ENCODE measurements at places on chromosomes 13 and 19.

- no peak for DNase-seq
Measured at GRCh38 chr19:16594131-16594586, 21.9 kb upstream of the SLC35E1 start.

DNA sequence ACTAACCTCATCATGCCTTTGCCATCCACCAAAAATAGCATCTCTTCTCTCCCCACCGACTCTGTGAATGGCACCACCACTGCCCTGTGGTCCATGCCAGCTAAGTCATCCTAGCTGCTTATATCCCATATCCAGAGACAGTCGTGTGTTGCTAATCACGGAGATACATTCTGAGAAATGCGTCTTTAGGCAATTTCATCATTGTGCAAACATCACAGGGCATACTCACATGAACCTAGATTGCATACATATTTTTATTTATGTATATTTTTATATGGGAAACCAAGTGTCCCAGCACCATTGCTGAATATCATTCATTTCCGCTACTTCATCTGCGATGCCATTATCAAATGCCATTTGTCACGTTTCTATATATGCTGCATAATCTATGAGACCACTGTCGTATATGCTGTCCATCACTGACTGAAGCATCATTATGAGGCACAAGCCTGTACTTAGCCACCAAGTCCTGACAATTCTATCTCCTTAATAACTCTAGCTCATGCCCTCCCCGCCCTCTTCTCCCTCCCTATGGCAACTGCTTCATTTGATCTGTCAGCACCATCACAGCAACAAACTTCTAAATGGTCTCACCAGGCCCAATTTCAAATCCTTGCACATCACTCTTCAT, 104.2 kb downstream of the HSPH1 start:
- no peak for DNase-seq

DNA sequence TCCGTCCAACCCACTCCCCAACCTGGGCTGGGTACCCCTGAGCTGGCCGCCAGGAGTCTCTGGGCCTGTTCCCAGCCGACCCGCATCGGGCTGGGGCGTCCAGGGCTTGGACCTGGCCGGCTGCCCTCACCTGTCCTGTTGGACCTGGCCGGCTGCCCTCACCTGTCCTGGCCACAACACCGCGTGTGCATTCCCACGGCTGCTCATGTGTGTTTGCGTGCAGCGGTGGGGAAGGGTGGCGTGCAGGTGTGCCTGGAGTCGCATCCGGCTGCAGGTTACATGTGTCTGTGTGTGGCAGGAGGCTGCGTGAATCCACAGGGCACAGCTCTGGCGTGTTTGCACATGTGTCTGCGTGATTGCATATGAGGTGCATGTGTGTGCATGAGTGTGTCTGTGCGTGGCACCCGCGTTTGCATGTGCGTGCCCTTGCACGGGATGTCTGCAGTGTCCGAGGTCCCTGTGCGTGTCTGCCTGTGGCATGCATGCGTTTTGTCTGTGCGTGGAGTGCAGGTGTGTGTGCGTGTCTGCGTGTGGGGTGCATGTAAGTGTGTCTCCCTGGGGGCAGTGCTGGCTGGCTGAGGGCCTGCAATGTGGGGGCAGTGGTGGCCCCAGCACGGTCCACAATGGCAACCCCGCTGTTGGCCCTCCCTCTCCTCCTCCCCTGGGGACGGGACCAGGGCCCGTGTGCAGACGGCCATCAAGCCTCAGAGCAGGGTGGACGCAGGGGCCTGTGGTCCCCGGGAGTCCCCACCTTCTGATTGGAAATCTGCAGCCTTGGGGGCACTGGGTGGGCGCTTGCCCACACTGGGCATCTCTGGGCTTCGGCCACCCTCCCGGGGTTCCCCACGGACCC, 3.4 kb downstream of the EFNA2 start:
- DNase-seq = no peak

DNA sequence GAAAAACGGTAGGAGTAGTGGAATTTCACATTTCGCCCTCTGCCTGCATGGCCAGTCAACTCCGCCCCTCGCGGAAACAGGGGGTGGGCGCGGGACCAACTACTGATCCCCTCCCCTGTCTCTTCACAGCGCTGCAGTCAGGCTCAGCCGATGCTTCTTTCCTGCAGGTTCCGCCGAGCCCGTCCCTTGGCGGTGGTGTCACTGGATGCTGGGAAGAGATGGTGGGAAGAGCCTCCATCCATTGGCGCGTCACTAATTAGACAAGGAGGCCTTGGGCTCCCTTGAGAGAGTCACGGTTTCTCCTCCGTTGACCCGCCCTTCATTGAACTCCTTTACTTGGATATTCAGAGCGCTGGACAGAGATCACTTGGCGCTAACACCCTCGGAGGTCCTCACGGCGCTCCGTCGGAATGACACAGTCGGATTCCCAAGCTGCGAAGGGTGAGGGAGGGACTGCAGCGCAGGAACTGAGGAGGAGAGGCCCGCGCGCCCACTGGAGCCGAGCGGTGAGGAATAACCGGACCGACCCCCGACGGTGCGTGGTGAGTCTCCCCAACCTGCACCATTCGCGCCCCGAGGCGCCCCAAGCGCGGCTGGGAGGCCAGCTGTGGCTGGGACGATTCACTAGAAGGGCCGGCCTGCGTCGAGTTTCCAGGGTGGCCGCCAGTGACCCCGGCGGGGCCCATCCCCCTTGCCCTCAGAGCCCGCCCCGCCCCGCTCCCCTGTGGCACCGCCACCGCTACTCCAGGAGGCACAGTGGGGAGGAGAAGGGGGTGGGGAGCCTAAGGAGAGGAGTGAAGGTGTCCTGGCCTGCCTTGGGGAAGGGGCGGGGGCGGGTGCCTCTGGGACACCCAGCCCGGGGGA, 11.2 kb upstream of the CEACAM21 start:
- no peak for DNase-seq

GRCh38 chr13:58992478-58993042, 1171.2 kb downstream of the DIAPH3 start:
- DNase-seq = no peak

GRCh38 chr19:16258440-16258903, 60.8 kb downstream of the AP1M1 start:
- no peak for DNase-seq

GRCh38 chr19:28428663-28429348, 784.1 kb downstream of the UQCRFS1 start:
- no peak for DNase-seq
